ENCODE measurements at places on chromosomes 4 and X. TPM values are rescaled to one million over a fixed set of nuclear protein-coding genes. Genes with fewer than 3 reads are reported as not detected.

Gene KIT
- 13.9 TPM for total RNA-seq

Gene GAB3
- 5.2 TPM for total RNA-seq

Gene USP38
- 19.1 TPM for total RNA-seq

Gene RNF150
- 0.09 TPM for total RNA-seq

Gene DDIT4L
- 5.4 TPM for total RNA-seq

Gene FATE1
- not detected for total RNA-seq

Gene TSR2
- total RNA-seq = 15.2 TPM

Gene SMR3B
- not detected for total RNA-seq

Gene SHOX
- not detected for total RNA-seq

Gene GAGE12E
- total RNA-seq = not detected

Gene ADH1B
- total RNA-seq = 0.47 TPM

Gene IL1RAPL1
- total RNA-seq = 1.9 TPM

Gene SFRP2
- not detected for total RNA-seq

Gene FGF5
- total RNA-seq = 1.7 TPM

Gene GPRASP1
- total RNA-seq = 2.2 TPM

Gene CLNK
- total RNA-seq = not detected

Gene USP51
- 0.75 TPM for total RNA-seq

Gene C4orf51
- not detected for total RNA-seq

Gene TMPRSS11F
- not detected for total RNA-seq

Gene TRIM61
- total RNA-seq = 0.19 TPM

Gene HSD17B11
- total RNA-seq = 22.7 TPM

Gene NEXMIF
- not detected for total RNA-seq

Gene FAM47E
- 0.18 TPM for total RNA-seq

Gene SLC25A43
- 15.5 TPM for total RNA-seq

Gene PHKA2
- total RNA-seq = 12.7 TPM

Gene GPRASP3
- 8.5 TPM for total RNA-seq

Gene UGT2B11
- not detected for total RNA-seq

Gene SPANXC
- total RNA-seq = not detected

Gene FAM47A
- not detected for total RNA-seq

Gene IRS4
- not detected for total RNA-seq

Gene N4BP2
- total RNA-seq = 6.7 TPM

Gene MAGEH1
- 22.4 TPM for total RNA-seq

Gene ADGRA3
- 22.1 TPM for total RNA-seq

Gene GAK
- total RNA-seq = 58.9 TPM

Gene HERC3
- 8.7 TPM for total RNA-seq

Gene KLB
- total RNA-seq = under 0.01 TPM

Gene NHSL2
- total RNA-seq = 21.1 TPM

Gene PPEF1
- total RNA-seq = not detected

Gene ADH6
- total RNA-seq = not detected

Gene TKTL2
- total RNA-seq = not detected

Gene ZCCHC18
- 1.8 TPM for total RNA-seq

Gene CFAP47
- total RNA-seq = not detected
